ENCODE measurements at places on chromosomes 4 and X.

DNA sequence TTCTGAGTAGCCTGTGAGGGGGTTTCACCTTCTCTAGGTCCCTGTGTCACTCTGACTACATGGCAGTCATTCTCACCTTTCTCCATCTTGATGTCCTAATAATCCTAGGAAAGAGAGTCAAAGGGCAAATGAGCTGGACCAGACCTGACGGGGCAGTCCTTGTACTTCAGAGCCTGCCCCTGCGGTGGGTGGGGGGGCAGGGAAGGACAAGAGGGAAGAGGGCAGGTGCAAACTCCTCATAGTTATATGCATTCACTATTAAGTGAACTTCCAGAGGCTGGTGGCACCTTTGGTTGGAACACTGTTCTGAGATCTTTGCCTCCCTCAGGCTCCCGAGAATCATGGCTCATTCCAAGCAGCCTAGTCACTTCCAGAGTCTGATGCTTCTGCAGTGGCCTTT, at the start of gene AWAT1:
AWAT1 (plus strand) TSS at position 301 of the 400 bp plus-strand sequence; CDS start at position 342, 41 bp downstream.
- no peak for DNase-seq

DNA sequence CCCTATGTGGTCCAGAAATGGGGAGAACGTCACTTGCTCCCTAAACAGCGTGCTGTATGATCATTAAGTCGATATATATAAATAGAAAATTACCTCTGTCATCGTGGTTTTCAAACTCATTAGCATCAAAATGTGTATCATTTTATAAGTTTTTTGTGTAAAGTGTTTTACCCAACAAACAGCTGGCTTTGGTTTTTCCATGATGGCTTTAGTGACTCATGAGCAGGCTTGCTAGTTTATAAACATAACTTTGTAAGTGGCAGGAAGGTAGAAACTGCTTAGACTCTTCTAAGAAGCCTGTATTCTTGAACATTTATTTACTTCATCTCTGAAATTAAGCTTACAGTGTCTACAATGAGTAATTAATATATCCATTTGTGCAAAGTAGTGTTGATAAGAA, 108.4 kb upstream of the DIPK2B start:
- DNase-seq, result no peak

- DNase-seq, result no peak
Observed at GRCh38 chr4:5203309-5203992, 152.2 kb downstream of the STK32B start.

GRCh38 chrX:45842207-45842925, 641.7 kb upstream of the DIPK2B start:
- DNase-seq, result no peak

DNA sequence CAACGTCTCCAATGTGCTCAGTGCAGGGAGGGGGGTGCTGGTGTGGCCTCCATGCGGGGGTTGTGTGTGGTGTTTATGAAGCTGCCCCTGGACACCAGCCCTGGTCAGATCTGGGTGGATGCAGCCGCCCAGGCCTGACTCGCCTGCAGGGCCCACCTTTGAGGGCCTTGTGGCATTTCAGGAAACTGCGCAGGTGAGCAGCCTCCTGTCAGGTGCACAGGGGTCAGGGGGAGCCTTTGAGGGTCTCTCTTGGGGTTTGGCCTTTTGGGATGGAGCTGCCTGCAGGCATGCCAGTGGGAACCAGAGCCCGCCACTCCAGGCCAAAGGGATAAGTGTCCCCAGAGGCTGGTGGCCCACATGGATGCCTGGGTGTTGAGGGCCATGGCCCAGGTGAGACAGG, 45.4 kb downstream of the ADRA2C start:
- no peak for DNase-seq

GRCh38 chrX:118552121-118552900, 56.7 kb downstream of the DOCK11 start:
- DNase-seq, result no peak

GRCh38 chr4:184808713-184809050, 17.1 kb downstream of the ACSL1 start:
- DNase-seq, result no peak

DNA sequence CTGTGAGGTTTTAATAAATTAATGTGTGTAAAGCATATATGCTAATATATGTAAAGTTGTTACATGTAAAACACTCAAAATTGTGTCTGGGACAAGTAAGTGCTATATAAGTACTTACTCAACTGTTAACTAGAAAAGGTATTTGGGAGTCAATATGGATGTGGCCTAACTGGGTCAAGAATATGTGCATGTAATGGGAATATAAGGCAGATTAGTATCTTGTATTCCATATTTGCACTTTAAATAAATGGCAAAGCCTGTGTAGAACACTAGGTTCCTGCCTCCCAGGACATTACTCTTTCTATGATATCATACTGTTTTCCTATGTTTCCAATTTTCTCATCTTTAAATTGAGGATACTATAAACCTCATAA, 270.6 kb downstream of the FBXO8 start:
- no peak for DNase-seq

DNA sequence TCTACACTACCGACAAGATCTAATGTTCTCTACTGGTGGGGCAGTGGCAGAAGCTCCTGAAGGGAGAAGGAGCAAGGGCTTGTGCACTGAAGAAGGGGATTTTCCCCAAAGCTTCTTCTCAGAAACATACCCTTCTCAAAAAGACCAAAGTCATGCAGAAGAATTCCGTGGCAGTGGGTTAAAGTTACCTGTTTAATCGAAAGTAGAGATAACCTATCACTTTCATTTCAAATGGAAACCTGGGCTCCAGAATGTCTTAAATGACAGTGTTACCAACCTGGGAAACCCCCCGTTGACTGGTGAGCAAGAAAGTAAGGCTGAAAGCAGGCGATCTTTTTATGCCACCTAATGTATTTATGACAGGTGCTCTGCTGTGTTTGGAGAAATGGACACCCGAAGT, 92.5 kb upstream of the TEX13D start:
- DNase-seq, result no peak

DNA sequence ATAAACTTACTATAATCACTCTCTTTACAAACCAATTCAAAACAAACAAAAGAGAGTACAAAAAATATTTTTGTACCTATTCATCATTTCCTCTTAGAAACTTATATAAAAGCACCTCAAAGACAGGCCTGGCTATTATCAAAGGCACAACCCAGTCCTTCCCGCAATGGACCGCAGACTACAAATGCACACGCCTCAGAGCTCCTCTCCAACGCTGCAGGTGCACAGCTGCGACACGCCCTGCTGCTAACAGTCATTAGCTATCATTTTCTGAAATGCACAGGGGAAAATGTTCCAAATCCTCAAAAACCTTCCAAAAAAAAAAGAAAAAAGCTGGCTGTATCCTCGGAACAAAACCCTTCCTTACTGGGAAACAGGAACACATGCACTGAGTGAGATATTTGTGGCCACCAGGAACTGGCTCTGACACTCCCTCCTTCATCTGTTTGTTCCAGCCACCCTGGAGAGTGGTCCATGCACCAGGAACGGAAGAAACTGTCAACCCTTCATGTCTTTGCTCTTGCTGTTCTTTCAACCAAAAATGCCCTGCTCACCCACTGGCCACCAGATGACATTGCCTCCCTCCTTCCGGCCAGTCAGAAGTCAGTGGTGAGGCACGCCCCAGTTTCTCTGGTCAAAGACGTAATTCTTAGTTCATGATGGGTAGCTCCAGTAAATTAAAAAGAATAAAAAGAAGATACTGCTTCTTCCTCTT, 16.7 kb downstream of the IRF2 start:
- DNase-seq, result no peak

- DNase-seq, result no peak
Observed at GRCh38 chr4:118904935-118905334, 16.3 kb downstream of the SYNPO2 start.

- no peak for DNase-seq
Observed at GRCh38 chr4:66606908-66607307, 936.6 kb upstream of the EPHA5 start.

GRCh38 chr4:16119981-16120380, 36.2 kb upstream of the PROM1 start:
- DNase-seq, result no peak

GRCh38 chr4:145876531-145877180, 62.0 kb downstream of the ZNF827 start:
- no peak for DNase-seq

Data from T-helper 9 cell (primary cell).